ENCODE measurements at places on chromosomes 3 and 15.
A peak's percentile ranks its signal among the peaks of the same experiment; 100 is the strongest.

GRCh38 chr15:80423215-80423614 is 19.0 kb downstream of the ARNT2 start:
- no peaks in the 10 kb centered on the region for H3K4me1 ChIP-seq
- no peak for DNase-seq
- no peak overlapping the region for H3K27ac ChIP-seq
- no peaks in the 10 kb centered on the region for H3K27me3 ChIP-seq

DNA sequence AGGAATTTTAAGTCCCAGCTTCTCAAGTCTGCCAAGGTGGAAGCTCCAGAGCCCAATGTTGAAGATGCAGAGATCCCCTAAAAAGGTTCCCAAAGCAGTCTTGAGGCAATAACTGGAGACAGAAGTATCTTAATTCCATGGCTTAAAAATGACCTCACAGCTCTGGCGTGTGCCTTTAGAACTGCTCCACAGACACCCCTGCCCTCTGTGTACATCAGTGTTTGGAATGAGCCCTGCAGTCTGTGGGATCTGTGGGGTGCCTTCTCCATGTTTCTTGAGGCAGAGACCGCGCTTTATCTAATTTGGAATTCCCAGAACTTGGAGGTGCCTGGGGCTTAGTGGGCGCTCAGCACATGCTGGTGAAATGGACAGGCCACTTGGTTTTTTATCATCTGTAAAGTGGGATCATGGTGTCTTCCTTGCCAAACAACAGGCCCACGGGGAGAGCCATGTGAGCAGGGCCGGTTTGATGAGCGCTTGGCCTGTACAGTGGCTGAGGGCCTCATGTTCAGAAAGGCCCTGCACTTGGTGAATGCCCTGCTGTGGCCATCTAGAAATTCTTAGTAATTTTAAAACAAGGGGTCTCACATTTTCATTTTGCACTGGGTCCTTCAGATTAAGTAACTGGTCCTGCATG is 7.1 kb downstream of the ITGA11 start:
- DNase-seq, result no peak
- H3K4me1 ChIP-seq, result peaks cover 8% of the 10 kb centered on the region
- H3K36me3 ChIP-seq, result no peaks in the 10 kb centered on the region
- no peaks in the 10 kb centered on the region for H3K27me3 ChIP-seq
- no peak overlapping the region for H3K4me3 ChIP-seq

- DNase-seq, result no peak
- H3K4me3 ChIP-seq, result no peak overlapping the region
- H3K27me3 ChIP-seq, result no peaks in the 10 kb centered on the region
- H3K36me3 ChIP-seq, result peaks cover 81% of the 10 kb centered on the region
Measured at GRCh38 chr3:132703733-132704132, 18.5 kb downstream of the NPHP3 start.

DNA sequence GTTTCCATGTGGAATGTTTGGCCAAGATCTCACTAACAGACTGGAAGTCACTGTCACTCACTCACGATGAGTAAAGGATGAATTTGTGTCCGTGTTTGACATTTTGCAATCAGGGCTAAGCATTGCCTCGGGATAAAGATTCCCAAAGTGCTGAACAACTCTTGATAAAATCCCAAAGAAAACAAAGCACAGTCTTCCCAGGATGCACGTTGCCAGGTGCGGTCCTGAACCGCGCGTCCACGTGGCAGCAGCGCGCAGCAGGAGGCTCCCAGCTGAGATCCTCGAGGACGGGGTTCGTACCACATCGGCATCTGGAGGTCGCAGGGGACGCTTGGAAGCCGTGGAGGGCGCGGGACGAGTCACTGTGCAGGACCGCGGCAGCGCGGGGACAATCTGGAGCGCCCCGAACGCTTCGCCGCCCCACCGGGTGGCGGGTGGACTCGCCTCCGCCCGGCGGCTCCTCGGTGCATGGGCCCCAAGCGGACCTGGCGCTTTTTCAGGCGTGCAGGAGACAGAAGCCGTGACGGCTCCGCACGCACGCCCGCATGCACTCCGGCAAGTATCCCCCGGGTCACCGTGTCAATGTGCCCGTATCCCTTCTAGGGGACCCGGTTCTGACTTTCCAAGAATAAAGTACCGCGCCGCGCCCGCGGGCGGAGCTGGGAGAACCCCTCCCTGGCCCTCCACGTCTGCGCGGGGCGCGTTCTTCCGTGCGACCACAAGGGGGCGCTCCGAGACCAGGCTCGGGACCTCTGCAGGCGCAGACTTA is 17.7 kb downstream of the CPN2 start:
- peak; percentile 90 for DNase-seq
- no peaks in the 10 kb centered on the region for H3K36me3 ChIP-seq
- H3K27ac ChIP-seq, result no peak overlapping the region
- H3K4me1 ChIP-seq, result peaks cover 5% of the 10 kb centered on the region
- peak overlapping the region; percentile 20 for H3K4me3 ChIP-seq

DNA sequence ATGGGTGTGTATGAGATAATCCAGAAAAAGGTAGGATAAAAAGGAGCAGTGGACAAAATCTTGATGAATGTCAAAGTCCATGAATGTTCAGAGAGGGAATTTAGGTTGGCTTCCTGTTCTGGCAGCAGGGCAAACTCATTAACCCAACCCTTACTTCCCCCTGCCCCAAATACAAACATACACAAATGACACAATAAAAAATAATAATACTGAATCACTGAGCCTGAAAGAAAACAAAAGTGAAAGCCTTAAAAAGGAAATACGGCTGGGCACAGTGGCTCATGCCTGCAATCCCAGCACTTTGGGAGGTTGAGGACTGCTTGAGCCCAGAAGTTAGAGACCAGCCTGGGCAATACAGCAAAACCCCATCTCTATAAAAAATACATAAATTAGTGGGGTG is 62.9 kb downstream of the GPR176 start:
- H3K27ac ChIP-seq, result no peak overlapping the region
- DNase-seq, result no peak
- H3K4me1 ChIP-seq, result no peaks in the 10 kb centered on the region
- H3K36me3 ChIP-seq, result no peaks in the 10 kb centered on the region
- H3K27me3 ChIP-seq, result no peaks in the 10 kb centered on the region

GRCh38 chr3:49700453-49701128 is 11.2 kb downstream of the RNF123 start:
- peaks cover 68% of the 10 kb centered on the region for H3K36me3 ChIP-seq
- no peaks in the 10 kb centered on the region for H3K4me1 ChIP-seq
- H3K27me3 ChIP-seq, result no peaks in the 10 kb centered on the region
- H3K27ac ChIP-seq, result no peak overlapping the region

All from ascending aorta (tissue), 2 donors.